ENCODE measurements at places on chromosomes 1 and 21.

DNA sequence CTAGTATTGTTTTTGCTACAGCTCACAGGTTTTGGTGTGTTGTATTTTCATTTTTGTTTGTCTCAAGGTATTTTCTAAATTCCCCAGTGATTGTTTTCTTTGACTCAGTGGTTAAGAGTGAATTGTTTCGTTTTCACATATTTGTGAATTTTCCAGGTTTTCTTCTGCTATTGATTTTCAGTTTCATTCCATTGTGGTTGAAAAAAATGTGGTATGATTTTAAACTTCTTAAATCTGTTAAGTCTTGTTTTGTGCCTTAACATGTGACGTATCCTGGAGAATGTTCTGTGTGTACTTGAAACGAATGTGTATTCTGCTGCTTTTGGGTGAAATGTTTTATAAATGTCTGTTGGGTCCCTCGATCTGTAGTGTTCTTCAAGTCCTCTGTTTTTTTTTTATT, 117.9 kb downstream of the KIF26B start:
- DNase-seq, result no peak

- no peak for DNase-seq
These were observed 1622.8 kb upstream of the B3GALT2 start for GRCh38 chr1:194809215-194809614.

DNA sequence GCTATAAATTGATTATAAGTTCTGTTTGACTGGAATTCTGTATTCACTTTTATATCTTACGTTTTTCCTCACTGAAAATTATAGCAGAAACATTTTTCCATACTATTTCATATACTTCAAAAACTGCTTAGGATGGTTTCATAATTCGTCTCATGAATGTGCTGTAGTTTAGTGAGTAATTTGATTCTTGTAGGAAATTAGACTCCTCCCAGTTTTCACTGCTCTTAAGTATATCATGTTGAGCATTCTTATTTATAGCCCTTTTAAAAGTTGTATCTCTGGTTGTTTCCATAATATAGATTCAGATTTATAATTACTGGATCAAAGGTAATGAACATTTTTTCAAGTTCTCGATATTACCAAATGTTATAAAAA, 250.6 kb downstream of the FMN2 start:
- no peak for DNase-seq

DNA sequence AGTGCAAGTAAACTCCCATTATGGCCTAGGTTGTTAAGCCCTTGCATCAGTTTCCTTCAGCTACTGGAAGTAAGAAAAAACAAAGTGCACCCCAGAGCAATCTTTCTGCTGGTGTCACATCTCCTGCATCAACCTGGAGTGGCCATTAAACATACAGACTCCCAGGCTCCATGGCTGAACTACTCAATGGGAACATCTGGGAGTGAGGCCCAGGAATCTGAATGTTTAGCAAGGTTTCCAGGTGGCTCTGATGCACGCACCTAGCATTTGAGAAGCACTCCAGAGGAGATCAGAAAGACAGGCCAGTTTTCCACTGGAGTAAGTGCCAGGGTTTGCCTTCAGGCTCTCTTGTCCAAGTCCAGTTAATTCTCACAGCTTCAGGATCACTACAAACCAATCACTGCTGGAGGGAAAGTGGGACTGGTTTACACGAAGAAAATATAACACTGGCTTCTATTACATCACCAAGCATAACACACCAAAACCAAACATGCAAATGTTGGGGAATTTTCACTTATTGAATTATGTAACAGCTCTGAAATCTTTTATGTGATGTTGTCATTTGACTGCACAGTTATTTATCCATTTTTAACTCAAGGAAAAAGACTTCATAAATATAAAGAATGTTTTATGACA, 22.3 kb upstream of the ABCA4 start:
- DNase-seq, result no peak

- no peak for DNase-seq
These were observed 33.2 kb upstream of the SLC19A1 start for GRCh38 chr21:45575304-45575992.

DNA sequence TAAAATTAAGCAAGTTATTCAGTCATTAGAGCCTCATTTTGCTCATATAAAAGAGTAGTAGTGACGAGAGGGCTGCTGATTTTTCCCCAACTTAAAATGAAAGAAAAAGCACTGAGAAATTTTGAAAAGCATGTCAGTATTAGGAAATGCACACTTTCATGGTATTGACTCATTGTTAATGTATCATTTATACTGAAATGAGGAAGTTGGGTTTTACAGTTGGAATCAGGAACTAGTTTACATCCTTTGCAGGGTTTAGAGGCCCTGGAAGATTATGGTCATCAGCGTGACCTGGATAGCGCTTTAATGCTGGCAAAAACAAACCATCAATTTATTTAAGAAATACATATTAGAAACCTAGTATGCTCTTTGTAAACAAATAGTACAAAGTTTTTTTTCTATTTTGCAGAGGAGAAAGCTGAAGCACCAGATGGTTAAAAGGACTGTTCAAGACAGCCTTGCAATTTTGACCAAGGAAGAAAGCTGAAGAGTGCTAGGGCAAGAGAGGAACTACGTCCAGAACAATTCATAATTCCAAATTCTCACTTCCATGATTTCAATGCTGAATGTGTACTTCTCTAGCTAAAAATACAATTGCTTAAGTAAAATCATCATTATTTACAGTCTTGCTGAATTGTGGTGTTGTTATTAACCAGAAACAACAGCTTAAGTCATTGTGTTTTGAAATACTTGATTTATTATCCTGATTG, 94.8 kb upstream of the SGIP1 start:
- no peak for DNase-seq

- DNase-seq, result no peak
These were observed 84.6 kb upstream of the NEK7 start for GRCh38 chr1:198072177-198072576.

- DNase-seq, result no peak
These were observed 65.8 kb upstream of the HSD17B7 start for GRCh38 chr1:162724583-162725120.
